ENCODE measurements at places on chromosomes 7 and 10. TPM values are rescaled to one million over a fixed set of nuclear protein-coding genes. Genes with fewer than 3 reads are reported as not detected.

GRCh38 chr7:18573410-18574234, 78.1 kb downstream of the HDAC9 start:
- no peak for DNase-seq

- DNase-seq, result no peak
Measured at GRCh38 chr7:117489911-117490310, 10.1 kb downstream of the CFTR start.

- no peak for DNase-seq
Measured at GRCh38 chr10:119296703-119297102, 89.3 kb downstream of the GRK5 start.

NPC1L1 gene
- not detected for total RNA-seq

GRCh38 chr7:133052826-133053225, 29.1 kb downstream of the CHCHD3 start:
- no peak for DNase-seq

DNA sequence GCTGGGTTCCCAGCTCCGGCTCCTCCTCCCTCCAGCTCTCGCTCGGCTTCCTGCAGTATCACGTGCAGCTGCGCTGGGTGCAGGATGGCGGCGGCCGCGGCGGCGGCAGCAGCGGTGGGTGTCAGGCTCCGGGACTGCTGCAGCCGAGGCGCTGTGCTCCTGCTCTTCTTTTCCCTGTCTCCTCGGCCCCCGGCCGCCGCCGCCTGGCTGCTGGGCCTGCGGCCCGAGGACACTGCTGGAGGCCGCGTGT, at the start of gene CNNM1:
TSS of gene CNNM1 (plus strand) at position 53 of the 250 bp plus-strand sequence. CDS start at position 85, 32 bp downstream.
- DNase-seq, result no peak

GRCh38 chr7:131610007-131610406, 53.6 kb upstream of the PODXL start:
- peak; percentile 46 for DNase-seq

CPA5 gene
- 0.06 TPM for total RNA-seq

- no peak for DNase-seq
Measured at GRCh38 chr7:157579425-157579824, 242.6 kb downstream of the DNAJB6 start.

DNA sequence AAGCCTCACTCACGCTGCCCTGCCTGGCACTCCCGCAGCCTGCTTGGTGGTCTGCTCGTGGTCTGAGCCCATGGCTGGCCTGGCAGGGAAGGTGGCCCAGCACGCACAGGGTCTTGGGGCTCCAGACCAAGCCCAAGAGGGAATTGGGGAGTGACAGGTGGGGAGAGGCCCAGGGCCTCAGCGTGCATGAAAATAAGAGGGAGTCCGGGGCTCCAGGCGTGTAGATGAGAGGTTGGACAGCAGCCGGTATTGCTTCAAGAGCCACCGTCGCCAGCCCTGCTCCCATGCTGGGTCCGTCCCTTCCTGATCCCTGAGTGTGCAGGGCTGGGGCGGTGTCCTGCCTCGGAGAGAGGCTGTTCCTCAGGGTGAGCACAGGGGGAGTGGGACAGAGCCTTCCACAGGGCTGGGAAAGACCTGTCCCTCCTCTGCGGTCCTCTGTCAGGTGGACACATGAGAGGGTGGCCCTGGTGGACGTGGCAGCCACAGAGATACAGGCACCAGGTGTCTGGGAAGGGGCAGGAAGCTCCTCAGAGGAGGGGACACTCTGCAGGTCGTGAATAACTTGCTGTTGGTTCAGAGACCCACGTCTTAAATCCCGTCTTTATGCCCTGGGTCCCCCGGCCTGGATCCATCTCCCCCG, 113.1 kb downstream of the INPP5A start:
- no peak for DNase-seq

- no peak for DNase-seq
Measured at GRCh38 chr10:45502458-45502857, 128.4 kb downstream of the ALOX5 start.

FAM24B gene
- total RNA-seq, result 48.2 TPM

DNA sequence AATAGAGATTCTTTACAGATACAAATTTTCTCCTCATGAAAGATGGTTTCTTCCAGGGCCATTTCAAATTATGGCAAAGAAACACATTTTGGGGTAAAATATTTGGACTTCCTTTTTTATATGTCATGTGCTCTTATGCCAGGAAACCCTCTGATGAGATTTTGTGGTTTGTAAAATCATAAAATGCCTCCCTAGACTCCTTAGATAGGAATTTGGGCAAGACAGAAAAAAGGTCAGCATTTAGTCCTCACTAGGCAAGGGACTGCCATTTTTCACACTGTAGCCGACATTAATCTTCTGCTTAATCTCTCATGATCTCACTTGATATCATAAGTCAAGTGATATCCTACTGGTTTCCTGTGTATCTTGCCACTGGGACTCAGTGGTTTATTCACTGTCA, 286.4 kb downstream of the ARHGAP12 start:
- peak; percentile 19 for DNase-seq

ZNF736 gene
- 11.0 TPM for total RNA-seq

GRCh38 chr7:93475811-93476210, 98.7 kb downstream of the CALCR start:
- no peak for DNase-seq

CRPPA gene
- total RNA-seq, result 4.5 TPM

DNA sequence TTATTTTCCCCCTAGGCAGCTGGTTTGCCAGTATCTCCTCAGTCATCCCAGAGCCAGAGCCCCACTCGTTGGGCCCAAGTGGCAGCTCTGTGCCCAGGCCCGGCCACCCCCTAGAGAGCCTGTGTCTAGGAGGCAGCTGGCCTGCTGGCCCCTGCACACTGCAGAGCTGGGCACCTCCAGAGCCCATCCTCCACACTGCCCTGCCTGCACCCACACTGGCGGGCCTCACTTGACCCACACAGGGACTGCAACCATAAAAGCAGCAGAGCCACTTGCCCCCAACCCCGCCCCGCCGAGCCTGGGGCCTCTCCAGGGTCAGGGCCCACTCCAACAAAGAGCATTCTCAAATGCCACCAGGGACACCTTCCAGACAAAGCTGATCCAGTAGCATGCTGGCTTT, 5.4 kb downstream of the ASB13 start:
- DNase-seq, result no peak

Measured in LHCN-M2 (cell line).